ENCODE measurements at places on chromosomes 11 and 22. TPM values are rescaled to one million over a fixed set of nuclear protein-coding genes. Genes with fewer than 3 reads are reported as not detected.

- DNase-seq = no peak
Observed at GRCh38 chr11:28981381-28981780, 873.2 kb downstream of the METTL15 start.

BCO2 gene
- 3.9 TPM for total RNA-seq

DNA sequence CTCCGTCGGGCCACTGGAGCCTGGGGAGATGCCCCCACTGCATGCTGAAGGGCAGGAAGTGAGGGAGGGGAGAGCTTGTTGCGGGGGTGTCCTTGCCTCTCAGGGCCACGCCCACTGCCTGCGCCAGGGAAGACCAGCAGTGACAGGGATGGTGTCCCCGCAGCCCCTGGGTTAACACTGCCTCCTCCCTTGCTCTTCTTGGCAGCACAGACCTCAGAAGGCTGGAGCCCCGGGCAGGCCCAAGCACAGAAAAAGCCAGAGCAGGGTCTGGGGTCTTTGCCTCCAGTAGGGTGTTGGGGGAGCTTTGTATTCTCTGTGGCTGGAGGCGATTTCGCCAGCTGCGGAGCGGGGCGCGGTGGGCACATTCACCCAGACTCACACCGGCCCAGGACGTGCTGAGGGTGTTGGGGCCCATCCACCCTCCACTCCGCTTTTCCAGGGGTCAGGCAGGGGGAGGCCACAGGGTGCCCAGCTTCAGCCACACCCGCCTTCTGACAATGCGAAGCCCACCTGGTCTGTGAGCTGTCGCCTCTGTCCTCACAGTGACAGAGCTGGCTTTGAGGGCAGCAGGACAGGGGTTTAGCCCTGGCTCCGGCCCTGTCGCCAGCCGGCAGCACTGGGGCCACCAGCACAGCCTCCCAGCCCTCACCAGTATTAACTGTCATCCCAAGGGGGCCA, 83.7 kb downstream of the CDKN1C start:
- no peak for DNase-seq

DNA sequence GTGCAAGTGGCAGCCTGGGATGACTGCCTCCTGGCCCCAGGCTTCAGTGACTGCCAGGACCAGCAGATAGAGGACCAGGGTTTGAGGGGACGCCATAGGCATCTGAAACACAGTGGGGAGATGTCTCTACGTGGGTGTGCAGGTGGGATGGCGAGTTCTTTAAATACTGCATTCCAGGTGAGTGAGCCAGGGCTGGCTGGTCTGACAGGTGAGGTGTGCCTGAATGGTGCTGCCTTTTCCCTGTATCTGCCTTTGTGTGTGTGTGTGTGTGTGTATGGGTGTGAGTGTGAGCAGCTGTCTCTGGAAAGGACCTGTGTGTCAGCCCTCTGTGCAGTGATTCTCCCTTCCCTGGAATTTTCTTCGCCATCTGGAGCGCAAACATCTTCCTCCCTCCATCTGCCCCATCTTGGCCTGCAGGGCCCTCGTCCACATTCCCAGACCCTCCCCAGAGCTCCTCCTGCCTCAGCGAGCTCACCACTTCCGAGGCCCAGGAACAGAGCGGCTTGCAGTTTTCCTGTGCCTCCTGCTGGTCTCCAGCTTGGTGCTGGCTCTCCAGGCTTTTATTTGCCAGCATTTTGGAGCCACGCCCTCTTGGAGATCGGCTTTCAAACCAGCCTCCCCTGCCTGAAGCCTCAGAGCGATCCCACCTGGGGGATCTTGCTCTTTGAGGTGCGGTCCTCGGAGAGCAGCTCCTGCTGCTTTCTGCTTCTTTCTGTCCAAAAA, at the start of gene GPHA2:
GPHA2 (minus strand) TSS at position 535 of the 723 bp plus-strand sequence; CDS start at position 102, 433 bp downstream.
- DNase-seq = no peak

DNA sequence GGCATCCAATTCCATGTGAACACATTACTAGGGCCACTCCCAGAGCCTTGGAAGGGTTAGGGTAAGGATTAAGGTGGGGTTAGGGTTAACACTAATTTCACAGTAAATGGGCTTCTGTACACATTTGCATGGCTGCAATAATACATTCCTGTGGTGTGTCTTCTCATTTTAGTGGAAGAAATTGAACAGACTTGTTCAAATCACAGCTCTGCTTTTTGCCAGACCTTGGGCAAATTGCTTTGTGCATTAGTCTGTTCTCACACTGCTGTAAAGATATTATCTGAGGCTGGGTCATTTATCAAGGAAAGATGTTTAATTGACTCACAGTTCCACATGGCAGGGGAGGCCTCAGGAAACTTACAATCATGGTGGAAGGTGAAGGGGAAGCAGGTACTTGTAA, 45.4 kb upstream of the RCN1 start:
- no peak for DNase-seq

GRCh38 chr11:13837286-13837685, 125.2 kb upstream of the SPON1 start:
- DNase-seq = no peak

DNA sequence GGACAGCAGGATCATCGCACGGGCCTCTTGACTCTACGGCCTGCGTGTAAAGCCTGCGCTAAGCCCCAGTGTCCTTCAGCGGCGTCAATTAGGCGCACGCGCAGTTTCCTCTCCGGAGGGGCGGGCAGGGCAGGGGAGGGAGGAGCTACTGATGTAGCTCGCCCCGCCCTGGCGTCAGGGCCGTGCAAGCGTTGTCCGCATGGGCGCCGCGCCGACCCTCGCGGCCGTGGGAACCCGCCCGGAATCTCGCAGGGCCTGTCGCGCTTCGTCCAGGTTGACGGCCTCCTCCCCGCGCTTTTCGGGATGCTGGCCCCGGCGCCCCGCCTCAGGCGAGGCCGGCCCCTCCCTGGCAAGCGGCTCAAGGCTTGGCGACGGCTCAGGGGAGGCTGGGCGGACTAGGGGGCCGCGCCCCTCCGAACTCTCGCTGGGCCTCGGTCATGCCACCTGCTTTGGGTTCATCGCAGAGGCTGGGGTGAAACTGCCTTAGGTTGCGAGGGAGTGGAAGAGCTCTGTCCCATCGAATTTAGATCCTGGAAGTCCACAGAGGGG, 61.1 kb downstream of the ST3GAL4 start:
- DNase-seq = peak; percentile 92

DNA sequence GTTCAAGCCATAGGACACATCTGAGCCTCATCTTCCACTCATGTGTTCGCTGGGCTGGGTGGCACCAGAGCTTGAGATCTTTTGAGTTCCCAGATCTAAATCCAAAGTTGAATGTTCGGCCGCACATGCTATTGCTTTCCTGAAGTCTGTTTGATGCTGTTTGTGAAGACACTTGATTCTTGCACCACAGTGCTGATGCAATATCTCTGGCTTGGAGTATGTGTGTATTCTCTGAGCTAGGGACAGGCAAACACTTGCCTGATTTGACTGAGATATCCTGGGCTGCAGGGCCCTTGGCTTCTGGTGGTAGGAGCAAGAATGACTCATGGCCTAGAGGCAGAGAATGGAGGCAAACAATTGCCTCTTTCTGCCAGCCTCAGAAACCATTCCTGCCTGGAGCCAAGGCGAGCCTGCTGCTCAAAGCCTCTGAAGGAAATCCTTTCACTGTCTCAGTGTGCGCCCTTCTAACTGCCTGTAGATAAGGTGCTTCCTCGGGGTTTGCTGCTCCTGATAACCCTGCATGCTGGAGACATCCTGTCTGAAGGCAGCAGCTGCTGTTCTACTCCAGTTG, 73.0 kb downstream of the CYB5R2 start:
- DNase-seq = no peak

GRCh38 chr22:47634347-47634746, 871.9 kb downstream of the TBC1D22A start:
- DNase-seq = no peak

DNA sequence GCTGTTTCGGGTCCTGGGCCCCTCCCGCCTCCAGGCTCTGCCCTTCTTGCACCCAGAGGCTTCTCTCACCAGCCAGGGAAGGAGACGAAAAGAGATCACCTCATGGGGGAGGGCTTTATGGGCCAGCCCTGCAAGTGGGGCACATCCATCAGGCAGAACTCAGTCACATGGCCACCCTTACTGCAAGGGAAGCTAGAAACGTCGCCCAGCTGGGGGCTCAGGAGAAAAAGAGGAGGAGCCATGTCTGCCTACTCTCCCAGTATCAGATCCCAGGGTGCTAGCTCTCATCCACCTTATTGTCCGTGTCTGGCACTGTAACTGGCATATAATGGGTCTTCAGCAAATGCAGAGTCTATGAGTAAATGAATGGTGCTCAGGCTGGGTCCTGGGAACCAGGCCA, 24.2 kb downstream of the MFNG start:
- DNase-seq = no peak

SAA2 gene
- total RNA-seq = 92.5 TPM

Data from left lung (tissue), 14 donors.